ENCODE measurements at places on chromosomes 3 and 15.
A peak's percentile ranks its signal among the peaks of the same experiment; 100 is the strongest.

DNA sequence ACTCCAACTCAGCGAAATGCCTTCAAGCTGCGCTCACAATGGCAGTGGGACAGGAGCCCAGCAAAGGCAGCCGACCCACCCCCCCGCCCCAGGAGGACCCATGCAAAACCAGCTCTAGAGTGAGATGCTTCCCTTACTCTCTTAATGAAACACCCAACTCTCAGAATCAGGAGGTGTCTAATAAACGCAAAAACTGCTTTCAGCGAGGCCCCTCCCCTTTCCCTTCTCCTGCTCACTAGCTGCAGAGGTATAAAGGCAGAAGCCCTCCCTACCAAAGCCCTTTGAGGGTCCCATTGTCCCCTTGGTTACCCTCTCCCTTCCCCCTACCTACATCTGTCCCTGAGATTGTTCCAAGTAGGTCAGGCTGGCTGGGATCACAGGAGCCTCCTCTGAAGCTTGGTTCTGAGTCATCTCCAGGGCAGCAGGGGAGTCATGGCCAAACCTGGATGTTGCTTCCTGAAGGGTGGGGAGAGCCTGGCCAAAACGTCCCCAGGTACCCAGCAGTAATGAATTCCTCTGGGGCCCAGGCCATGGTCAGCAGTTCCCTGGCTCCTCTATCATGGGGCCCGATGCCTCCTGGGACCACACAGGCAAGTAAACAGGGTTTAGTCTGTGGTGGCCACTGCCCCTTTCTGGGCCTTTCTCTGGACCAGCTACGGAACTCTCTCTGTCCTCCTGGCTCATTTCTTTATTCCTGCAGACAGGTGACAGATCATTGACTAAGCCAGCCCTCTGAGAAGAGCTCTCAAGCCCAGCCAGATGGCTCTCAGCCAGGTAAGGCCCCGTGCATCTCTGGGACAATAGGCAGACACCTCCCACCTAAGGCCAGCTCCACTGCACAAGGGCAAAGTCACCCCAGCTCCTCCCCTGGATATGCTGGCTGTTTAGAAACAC is 8.6 kb downstream of the KLHL25 start:
- H3K27ac ChIP-seq: peak overlapping the region; percentile 72
- DNase-seq: peak; percentile 74
- H3K4me3 ChIP-seq: no peak overlapping the region
- no peaks in the 10 kb centered on the region for H3K27me3 ChIP-seq

GRCh38 chr3:186506857-186507256 is 37.3 kb downstream of the CRYGS start:
- H3K27me3 ChIP-seq: no peaks in the 10 kb centered on the region
- no peak for DNase-seq
- no peak overlapping the region for H3K4me3 ChIP-seq

- H3K36me3 ChIP-seq: no peaks in the 10 kb centered on the region
- no peaks in the 10 kb centered on the region for H3K4me1 ChIP-seq
- DNase-seq: no peak
- H3K27ac ChIP-seq: no peak overlapping the region
- H3K4me3 ChIP-seq: no peak overlapping the region
- no peaks in the 10 kb centered on the region for H3K27me3 ChIP-seq
Measured at GRCh38 chr3:106728315-106729098, 648.7 kb upstream of the CCDC54 start.

DNA sequence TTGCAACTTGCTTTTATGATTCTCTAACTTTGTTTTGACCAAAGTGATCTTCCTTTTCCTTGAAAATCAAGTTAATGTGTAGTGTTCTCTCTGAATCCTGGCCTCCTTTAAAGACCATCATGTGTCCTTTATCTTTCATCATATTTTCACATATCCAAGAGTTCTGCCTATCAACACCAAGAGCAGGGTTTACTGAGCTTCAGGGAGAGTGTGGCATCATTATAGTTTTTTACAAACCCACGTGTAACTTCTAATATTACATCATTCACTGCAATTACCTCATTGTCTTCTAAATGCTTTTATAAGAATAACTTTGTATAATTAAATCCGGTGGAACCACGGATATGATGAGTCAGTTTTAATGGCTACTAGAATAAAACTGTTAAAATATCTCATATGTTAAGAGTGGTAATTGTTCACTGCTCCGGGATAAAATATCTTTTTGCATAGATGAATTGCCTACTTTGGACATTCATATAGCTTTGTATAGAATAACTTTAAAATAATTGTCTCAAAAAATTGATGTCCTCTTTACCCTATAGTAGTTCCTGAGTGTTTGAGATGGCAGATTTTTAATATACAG is 248.8 kb upstream of the GRM7 start:
- H3K27me3 ChIP-seq: no peaks in the 10 kb centered on the region
- no peaks in the 10 kb centered on the region for H3K36me3 ChIP-seq
- H3K4me3 ChIP-seq: no peak overlapping the region

All from Peyer's patch (tissue), 4 donors.